Upper lobe of left lung (tissue), 6 donors: ENCODE measurements at places on chromosomes 2 and 18. TPM values are rescaled to one million over a fixed set of nuclear protein-coding genes. Genes with fewer than 3 reads are reported as not detected.

DNA sequence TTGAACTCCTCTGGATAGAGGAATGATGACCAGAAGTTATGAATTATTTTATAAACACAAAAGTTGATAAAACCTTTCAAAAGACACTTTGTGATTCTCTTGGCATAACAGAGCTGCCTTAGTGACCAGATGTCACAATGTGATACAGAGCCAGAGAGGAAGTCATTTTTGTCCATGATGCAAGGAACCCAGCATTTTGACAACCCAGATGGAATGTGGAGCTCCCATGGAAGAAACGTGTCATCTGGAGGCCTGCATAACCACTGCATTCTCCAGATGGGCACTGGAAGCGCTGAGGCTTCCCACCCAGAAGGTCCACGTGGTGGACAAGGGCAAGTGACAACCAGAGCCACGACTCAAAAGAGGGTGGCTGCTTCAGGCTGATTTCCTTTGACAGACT, 30.1 kb downstream of the HRH4 start:
- no peak for DNase-seq

DNA sequence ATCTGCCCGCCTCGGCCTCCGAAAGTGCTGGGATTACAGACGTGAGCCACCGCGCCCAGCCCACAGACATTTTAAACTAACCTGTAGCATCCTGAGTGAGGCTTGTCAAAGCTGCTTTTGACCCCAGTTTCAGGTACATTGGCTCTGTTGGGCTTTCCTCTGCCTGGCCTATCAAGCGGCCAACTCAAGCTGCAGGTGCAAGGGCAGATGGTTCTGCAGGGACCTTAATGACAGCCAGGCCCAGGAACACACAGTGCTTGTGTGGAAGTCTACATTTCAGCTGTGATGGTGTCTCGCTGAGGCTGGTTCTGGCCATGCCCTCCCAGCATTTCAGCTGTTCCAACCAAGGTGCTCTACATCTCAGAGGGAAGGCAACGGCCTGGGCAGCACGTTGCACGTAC, 18.4 kb downstream of the INPP4A start:
- DNase-seq: no peak

DNA sequence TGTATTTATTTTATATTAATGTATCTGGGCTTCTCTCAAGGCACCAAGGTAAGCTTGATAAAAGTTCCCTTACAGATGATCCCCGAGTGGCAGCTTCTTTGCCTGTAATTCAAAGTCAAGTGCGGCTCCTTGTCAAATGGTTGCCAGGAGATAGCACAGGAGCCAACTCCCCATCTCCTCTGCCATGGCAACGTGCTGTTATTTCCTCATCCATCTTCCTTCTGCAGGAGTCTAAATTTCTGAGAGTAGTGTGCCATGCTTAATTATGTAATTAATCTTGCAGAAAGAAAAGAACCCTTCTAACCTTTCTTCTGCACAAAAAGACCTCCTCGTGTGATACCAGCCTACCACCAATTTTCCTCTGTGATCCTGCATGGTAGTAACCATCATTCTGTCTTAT, 46.2 kb upstream of the ACMSD start:
- no peak for DNase-seq

GRCh38 chr2:153115141-153115540, 363.4 kb downstream of the RPRM start:
- DNase-seq: no peak

GRCh38 chr2:104863468-104864279, 9.8 kb downstream of the POU3F3 start:
- DNase-seq: peak; percentile 68

DNA sequence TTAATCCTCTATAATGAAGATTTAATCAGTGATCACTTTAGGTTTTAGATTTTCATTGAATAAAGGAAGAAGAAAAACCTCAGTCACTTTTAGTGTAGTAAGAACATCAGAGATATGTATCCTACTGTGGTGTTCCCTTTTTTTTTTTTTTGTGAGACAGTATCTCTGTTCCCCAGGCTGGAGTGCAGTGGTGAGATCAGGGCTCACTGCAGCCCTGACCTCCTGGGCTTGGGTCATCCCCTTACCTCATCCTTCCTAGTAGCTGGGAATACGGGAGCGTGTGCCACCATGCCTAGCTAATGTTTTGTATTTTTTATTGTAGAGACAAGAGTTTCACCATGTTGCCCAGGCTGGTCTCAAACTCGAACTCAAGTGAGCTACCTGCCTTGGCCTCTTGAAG, 5.1 kb downstream of the SLC39A10 start:
- no peak for DNase-seq

DNA sequence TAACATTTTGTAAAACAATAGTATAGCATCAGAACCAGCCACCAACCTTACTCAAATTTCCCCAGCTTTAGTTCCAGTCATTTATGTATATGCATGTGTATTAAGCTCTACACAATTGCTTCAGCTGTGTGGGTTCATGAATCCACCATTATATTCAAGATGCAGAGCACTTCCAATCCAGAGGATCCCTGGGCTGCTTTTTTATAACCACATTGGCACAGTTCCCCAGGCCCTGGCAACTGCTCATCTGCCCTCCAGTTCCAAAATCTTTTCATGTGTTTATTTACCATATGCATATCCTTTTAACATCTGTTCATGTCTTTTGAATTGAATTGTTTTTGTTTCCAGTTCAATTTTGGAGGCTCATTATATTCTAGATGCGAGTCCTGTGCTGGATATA, 482.9 kb upstream of the HS6ST1 start:
- no peak for DNase-seq

DNA sequence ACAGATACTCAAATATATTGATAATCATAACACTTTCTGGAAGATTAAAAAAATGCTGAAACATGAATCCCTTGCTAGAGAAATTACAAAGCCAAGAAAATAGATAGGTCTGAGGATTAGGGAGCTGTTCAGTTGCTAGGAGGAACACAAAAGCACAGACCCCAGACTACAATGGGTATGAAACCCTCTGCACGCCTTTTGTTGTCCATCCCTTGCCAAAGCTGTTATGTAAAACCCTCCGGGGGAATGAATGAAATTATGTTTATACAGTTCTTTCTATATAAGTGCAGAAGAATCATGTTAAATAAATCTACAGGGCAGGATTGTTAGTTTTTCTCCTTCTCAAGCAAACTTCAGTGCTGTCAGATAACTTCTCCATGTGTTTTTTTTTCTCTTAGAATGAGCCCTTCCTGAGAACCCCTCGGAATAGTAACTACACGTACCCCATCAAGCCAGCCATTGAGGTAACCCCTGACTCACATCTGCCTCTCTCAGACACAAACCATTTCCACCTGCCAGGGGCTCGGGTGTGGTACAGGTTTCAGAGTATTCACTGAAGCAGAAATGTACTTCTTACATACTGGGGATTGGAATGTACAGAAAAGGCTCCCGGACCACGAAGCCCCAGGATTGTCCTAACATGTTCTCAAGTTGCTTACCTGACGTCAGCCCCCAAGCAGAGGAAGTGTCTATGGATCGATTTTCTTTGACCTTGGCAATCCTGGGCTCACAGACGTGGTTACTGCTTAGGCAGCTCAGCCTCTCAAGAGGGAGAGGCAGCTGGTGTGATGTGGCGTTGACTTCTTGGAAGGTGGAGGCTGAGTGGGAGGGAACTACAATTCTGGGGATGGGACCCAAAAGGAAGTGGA, 118.0 kb downstream of the PLB1 start:
- DNase-seq: no peak

GRCh38 chr2:191383486-191383885, 138.3 kb downstream of the MYO1B start:
- no peak for DNase-seq

DNA sequence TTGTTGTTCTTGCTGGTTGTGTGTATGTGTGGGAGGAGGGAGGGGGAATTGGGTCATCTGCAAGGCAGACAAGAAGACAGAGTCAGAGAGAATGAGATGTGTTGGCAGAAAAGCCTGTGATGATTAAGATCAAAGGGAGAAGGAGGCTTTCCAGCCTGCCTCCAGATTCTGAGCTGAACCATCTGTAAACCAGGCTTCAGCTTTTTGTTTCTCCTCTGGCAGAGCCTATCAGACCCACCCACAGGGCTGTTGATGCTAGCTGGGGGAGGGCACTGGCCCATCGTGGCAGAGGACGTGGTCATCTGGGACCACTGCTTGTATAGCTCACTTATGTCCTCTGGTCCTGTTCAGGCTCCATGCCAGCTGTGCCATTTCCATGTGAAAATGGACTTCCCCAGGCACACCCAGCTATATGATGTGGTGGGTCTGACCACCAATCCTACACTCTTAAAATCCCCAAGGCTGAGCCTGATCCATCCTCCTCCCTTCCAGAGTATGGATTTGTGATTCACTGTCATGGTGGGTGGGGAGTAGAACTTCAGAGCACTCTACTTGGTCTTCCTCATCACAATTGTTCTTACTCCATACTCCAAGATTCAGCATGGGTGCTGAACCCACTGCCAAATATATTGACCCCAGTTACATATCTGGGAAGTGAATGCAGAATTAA, 27.8 kb upstream of the COL6A3 start:
- DNase-seq: no peak

DNA sequence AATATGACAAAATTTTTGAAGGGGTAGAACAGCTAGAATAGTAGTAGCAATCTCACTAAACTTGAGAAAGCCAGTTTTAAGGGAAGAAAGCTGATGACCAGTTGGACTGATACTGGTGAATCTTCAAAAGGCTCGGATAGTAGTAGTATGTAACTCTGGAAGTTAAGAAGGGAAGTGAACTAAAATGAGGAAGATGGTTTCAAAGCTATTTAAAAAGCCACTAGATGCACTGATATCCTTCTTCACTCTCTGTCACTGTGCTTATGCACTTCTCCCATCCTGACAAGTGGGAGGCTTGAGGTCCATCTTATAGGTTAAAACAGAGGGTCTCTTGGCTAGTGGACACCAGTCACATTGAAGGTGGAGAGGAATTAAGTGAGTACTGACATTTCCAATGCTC, 141.1 kb downstream of the NCOA1 start:
- DNase-seq: no peak

- DNase-seq: no peak
These were observed 63.5 kb downstream of the KIAA2012 start for GRCh38 chr2:202136526-202136925.

GRCh38 chr2:175168564-175168945, 552 bp upstream of the ATF2 start:
- DNase-seq: no peak

DNA sequence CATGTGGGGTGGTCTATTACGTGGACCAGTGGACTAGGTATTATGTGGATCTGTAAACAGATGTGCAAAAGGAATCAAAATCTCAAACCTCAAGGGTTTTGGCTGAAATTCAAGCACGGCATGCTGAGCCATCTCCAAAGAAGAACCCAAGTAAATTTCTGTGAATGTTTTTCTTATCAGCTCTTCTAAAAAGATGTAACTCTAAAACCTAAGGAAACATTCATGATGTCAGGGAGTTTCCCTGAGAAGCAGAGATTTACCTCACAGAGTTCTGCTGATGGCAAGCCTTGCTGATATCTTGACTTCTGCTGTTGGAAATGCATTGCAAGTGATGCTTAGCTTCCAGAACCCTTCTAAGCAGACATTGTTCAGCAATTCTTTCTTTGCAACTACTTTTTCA, 21.6 kb downstream of the DSG4 start:
- no peak for DNase-seq

- no peak for DNase-seq
These were observed 25.8 kb upstream of the TMEM182 start for GRCh38 chr2:102736110-102736409.

DNA sequence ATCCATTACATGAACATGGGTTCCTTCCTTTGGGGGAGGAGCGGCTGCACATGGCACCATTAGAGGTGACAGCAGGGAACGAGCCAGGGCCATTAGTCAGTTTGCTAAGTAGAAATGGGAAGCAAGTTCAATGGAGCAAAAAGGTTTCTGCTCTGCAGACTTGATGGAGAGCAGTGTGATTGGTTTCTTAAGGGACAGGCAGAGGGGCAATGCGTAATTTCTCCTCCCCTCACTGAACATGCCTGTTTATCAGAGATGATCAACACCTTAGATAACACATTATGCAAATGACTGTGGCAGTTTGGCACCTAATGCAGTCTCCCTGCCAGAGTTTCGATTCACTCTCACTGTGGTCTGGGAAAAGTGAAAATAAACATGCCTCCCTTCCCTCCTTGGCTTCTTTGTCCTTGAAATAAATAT, 414.5 kb downstream of the STK39 start:
- no peak for DNase-seq

- no peak for DNase-seq
These were observed 29.2 kb downstream of the MYO7B start for GRCh38 chr2:127564429-127565260.

DNA sequence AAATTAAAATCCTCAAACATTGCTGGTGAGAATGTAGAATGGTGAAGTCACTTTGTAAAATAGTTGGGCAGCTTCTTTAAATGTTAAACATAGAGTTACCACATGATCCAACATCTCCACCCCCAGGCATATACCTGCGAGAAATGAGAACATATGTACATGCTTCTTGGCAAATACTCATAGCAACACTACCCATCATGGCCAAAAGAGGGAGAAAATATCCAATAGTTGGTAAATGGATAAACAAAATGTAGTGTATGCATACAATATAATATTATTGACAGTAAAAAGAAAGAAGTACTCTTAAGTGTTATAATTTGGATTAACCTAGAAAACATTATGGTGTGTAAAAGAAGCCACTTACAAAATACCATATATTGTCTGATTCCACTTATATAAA, 185.9 kb downstream of the CDH7 start:
- DNase-seq: no peak

DNA sequence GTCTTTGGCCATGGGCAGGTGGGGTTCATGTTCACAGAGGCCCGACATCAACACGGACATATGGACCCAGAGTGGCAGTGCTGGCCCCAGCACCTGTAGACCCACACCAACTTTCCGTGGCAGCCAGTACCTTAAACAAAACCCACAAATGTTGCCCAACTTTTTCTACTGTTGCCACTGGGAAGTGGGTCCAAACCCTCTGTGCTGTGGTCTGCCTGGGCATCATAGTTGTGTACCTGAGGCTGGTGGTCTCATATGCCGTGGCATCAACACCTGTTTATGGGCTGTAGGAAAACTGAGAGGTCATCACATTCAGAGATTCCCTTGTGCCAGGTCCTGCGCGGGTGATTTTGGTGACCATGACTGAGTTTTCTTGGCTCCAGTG, 79.9 kb downstream of the SH3RF3 start:
- DNase-seq: no peak

GRCh38 chr2:156380117-156380645, 47.7 kb upstream of the NR4A2 start:
- DNase-seq: no peak

DNA sequence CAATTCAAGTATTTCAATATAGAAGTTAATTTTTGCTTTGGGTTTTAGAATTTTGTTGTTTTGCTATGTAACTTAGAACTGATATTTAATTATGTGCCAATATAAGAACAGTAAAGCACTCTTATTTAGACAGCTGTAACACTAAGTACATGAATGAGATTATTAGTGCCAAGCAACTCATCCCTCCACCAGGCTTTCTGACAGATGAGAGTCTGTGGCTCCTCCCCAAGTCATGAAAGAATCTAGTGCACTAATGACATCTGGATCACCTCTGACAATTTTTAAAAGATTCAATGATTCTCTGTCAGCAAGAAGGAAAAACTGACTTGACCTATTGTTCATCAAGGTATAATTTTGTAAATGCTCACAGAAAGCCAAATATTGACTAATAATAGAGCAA, 67.8 kb downstream of the TMEFF2 start:
- DNase-seq: no peak

The C2orf80 gene
- not detected for total RNA-seq

The STON1 gene
- 15.9 TPM for total RNA-seq

The BIRC6 gene
- 60.4 TPM for total RNA-seq

The INPP5D gene
- 48.4 TPM for total RNA-seq
